DMS79 (cell line): ENCODE measurements at places on chromosomes 12 and 14.

- no peak for DNase-seq
Observed at GRCh38 chr12:104834607-104835006, 123.5 kb downstream of the SLC41A2 start.

DNA sequence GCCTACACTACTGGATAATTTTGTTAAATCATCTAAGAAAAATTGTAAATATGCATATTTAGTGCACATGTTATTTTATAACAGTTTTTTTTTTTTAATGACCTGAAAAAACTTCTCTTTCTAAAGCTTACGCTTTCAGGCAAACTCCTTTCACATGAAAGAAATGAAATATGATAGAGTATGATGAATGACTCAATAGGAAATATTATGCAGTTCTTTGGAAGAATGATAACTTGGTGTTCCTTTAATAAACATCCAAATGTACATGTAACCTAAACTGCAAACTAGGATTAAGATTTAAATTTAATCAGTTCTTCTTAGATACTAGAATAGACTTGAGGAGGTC, 136.6 kb downstream of the FGD4 start:
- DNase-seq, result no peak

DNA sequence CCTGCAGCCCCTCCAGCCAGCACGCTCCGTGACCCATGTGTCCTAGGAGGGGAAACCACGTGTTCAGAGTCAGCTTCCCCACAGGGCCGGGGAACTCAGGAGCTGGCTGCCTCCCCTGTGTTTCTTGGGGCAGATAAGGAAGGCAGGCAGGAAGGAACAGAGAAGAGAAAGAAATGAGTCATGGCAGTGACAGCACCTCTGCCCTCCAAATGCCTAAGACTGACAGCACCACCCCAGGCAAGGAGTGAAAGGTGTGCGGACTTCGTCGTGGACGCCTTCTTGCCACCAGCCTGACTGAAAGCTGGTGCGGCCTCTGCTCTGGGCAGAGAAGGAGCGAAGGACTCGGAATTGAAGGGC, 167.0 kb upstream of the FKBP4 start:
- peak; percentile 37 for DNase-seq

DNA sequence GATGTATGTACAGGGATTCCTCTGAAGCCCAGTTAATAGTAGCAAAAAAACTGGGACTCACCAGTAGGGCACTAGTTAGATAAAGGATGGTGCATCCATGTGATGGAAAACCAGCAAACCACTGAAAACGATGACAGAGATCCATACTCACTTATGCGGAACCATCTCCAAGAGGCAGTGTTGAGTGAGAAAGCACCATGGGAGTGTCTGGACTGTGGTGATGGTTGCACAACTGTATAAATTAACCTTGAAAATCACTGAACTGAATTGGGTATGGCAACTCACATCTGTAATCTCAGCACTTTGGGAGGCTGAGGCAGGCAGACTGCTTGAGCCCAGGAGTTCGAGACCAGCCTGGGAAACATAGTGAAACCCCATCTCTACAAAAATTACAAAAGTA, 53.6 kb upstream of the ZFP36L1 start:
- DNase-seq, result no peak

DNA sequence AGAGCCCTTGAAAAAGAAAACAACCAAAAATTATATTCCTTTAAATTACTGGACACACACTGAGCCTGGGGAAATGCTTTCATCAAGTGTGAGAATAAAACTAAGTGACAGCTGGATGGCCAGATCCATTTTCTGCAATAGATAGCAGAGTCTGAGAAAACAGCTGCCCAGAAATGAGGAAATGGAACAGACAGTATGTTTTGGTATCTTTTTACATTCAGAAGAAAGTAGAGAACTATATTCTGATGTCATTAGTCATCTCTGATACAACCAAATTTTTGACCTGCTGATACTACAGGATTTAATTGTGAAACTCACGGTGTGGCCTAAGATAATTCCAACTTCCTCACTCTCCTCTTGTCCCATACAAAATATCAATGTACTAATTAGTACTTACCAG, 78.2 kb downstream of the HMGA2 start:
- no peak for DNase-seq

- DNase-seq, result no peak
Observed at GRCh38 chr14:89408907-89409700, 7.9 kb downstream of the FOXN3 start.

GRCh38 chr12:113271853-113272561, 50.7 kb downstream of the TPCN1 start:
- DNase-seq, result no peak

DNA sequence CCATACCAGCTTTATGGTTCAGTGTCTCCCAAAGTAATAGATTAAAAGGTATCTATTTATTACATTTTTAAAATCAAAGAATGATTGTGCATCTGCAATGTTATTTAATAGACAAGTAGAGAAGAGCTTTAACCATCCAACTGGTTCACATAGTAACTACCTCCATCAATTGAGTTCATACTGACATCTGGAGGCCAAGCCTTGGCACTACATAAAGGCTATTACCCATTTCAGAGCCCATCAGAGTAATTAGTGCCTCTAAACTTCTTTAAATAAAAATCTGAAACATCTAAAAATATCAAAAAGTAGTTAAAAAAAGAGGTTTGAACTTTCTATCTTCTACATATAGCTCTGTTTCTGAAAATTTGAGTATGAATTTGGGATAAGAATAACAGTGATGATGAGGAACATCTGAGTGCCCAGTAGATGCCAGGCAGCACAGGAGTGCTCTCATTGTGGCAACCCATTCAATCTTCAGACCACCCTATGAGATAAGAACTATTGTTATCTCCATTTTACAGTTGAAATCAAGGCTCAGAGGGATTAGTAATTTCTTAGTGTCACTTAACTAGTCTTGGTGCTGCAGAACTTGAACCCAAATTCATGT, 132.9 kb upstream of the DAAM1 start:
- no peak for DNase-seq

DNA sequence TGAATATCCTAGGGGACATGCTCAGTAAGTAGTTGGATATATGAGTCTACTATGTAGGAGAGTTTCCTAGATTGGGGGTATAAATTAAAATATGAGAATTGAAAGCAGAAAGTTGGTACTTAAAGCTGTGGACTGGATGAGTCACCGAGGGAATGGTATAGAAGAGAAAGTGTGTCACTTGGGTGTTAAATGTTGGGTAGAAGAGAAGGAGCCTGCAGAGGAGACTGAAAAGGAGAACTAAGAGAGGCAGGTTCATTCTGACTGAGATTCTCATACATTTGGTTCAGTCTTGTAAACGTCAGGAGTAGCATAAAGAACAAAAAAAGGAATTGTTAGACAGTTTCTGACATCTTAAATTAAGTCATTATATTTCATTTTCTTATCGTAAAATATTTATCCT, 19.9 kb downstream of the LRRC9 start:
- no peak for DNase-seq

- no peak for DNase-seq
Observed at GRCh38 chr12:15583804-15584203, 205.4 kb downstream of the EPS8 start.

DNA sequence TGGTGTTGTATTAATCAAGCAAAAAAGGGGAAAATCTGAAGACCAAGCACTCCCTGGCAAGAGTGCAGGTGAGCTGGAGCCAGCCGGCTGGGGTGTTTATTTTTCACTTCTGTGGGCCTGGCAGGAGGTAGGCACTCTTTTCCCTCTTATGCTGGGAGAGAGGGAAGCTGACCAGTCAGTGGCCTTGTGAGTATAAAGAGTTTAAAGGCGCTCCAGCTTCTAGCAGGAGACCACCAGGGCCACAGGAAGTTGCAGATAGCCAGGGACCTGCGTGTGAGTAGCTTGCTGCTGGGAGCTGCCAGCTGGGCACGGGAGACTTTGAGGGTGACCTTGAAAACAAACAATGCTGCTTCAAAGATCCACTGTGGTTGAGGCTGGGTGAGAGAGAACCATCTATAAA, 217.4 kb upstream of the PWP1 start:
- DNase-seq, result peak; percentile 58

DNA sequence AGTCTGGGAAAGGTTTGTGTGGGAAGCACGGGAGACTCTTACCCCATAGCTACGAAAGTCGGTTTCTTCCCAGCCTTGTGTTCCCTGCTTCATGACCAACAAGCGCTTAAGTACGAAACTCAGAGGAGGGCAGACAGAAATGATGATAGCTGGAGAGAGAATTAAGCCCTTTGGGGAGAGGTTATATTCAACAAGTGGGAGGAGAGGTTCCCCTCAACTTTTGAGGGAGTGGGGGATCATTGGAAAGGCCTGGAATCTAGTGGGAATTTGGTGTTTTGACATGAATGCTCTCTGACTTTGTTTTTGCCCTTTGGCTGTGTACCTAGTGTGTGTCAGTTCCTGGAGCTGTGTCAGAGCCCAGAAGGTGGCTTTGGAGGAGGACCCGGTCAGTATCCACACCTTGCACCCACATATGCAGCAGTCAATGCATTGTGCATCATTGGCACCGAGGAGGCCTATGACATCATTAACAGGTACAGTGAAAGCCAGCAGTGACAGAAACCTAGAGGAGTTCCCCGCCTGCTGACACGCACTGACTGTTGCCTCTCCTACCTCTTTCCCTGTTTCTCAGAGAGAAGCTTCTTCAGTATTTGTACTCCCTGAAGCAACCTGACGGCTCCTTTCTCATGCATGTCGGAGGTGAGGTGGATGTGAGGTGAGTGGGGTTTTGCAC, 40.6 kb downstream of the FNTB start:
- DNase-seq, result no peak

DNA sequence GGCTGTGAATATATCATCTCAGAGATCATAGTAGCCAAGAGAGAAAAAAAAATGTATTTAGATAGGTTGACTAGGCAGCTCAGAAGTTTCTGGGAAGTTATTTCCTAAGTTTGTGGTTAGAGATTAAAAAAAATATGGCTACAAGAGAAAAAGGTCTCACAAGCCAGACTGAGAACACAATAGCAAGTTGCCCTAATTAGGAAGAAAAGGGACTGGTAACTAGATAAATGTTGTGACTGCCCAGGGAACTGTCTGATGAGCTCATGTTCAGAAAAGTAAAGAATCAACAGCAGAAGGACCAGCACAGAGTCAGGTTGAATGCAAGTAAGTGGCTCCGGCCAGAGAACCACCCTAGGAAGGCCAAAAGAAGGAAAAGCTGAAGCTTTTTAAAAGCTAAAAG, 256.6 kb downstream of the PRKD1 start:
- no peak for DNase-seq

- DNase-seq, result no peak
Observed at GRCh38 chr12:68871921-68872320, 61.0 kb downstream of the CPM start.

GRCh38 chr12:27972721-27973120, at the start of gene PTHLH:
Gene PTHLH, minus strand, starts transcription at chr12:27972733. Its CDS starts 3,239 bp downstream, at chr12:27969494.
- no peak for DNase-seq

DNA sequence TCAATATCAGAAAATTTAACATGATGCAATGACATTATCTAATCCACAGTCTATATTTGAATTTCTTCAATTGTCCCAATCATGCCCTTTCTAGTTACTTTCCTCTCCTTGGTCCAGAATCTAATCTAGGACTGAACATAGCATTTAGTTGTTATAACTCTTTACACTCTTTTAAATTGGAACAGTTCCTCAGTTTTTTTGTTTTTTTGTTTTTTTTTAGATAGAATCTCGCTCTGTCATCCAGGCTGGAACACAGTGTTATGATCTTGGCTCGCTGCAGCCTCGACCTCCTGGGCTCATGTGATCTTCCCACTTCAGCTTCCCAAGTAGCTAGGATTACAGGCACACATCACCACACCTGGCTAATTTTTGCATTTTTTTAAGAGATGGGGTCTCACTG, 63.1 kb downstream of the RERG start:
- DNase-seq, result no peak

DNA sequence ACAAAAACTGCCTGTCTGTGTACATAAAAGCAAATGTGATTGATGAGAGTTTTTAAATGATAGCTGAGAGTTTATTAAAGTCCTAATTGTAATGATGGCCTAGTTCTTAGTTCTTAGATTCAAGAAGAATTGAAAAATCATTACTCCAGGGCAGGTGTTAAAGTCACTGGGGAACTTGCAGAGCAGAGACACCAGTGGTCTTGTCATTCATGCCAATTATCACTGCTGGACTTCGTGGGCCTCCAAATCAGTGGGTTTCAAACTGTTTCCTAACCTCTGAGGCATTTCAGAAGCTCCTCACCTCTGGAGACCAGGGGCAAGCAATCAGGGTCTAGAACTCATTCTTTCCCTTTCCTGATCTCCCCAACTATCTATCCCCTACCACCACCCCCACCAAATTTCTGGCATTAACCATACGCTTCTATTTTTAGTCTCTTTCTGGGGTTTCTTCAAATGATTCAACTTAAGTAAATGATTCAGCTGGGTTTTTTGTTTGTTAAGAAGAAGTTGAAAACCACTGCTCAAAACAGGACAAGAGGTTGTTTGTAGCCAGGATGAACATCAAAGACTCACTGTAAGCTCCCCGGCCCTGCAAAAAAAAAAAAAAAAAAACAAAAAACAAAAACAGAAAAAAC, 80.1 kb downstream of the CEP83 start:
- no peak for DNase-seq
